Lower leg skin (tissue), 4 donors: ENCODE measurements at places on chromosomes 7 and 10.

DNA sequence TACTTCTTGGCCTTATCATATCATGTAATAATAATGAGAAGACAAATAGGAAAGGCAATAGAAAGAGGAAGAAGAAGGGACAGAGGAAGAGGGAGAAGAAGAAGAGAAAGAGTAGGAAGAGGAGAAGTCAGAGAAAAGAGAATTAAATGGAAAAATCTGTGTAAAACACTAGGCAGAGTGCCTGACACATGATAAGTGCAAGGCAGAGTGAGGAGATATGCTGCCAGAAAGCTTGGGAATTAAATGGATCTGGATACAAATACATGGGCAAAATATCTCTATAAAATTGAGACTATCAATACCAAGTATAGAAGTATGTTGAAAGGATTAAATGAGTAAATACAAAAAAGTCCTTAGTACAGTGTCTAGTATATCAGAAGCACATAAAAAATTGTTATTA is 124.8 kb downstream of the CACNA2D1 start:
- DNase-seq, result no peak

- peak; percentile 32 for DNase-seq
Observed at GRCh38 chr10:78337016-78337415, 303.4 kb downstream of the RPS24 start.

DNA sequence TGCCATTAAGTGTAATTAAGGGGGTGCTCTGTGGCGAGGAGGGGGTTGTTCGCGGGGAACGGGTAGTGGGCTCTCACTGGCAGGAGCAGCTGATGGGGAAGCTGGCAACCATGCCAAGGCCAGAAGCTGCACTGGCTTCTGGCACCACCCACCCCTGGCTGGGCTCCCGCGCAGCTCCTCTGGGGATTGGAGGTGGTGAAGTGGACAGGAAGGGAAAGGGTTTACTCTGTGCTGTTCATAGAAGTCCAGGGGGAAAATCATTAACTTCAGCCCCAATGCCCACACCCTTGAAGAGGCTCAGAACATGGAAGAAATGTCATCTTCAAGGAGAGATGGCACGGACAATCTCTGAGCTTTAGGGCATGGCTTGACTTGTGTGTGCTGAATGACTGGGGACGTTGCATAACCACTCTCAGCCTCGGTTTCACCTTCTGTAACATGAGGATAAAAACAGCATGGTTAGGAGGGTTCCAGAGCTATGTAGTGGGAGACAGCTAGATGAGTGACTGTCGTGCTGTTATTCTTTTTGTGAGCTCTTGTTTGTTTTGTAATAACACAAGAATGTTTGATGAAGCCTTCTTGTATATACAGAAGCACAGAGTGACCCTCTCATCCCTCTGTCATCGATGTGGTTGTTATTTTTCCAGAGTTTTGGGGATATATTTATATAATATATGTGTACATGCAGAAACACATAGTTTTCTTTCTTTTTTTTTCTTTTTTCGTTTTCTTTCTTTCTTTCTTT is 29.9 kb downstream of the KAZALD1 start:
- DNase-seq, result no peak

GRCh38 chr10:117457071-117457810 is 82.0 kb upstream of the PDZD8 start:
- DNase-seq, result no peak

GRCh38 chr10:103763374-103764202 is 91.8 kb downstream of the SH3PXD2A start:
- DNase-seq, result no peak

DNA sequence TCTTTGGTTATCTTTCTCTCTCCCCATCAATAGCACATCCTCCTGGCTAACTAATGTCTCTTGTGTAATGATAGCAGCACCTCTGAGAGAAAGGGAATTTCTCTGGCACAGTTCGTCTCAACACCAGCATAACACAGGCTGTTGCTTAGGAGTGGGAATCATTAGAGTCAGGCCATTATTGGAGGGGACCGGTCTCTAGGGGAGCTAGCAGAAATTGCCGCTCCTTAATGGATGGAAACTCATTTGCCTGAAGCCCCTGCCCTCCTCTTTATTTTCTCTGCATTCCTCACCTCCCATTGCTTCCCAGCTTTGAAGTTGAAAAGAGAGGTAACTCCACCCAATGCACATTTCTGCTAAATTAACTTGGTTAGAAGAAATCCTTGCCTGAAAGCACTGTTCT is 11.9 kb downstream of the LRRC4 start:
- no peak for DNase-seq

DNA sequence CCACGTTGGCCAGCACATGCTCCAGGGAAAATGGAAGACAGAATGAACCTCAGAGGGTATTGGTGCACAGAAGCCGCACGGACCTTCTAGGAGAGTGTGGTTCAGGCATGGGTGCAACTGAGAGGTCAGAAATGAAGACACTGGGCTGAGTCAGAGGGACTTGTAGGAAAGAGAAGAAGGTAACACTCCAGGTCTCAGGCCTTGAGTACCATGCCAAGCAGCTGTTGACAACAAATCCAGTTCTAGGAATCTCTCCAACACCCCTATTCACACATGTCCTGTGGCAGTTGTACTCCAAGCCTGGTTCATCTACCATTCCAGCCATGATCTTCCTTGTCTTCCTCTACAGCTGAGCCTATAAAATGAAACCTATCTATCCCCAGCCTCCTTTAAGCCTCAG is 251.6 kb downstream of the USP6NL start:
- no peak for DNase-seq

DNA sequence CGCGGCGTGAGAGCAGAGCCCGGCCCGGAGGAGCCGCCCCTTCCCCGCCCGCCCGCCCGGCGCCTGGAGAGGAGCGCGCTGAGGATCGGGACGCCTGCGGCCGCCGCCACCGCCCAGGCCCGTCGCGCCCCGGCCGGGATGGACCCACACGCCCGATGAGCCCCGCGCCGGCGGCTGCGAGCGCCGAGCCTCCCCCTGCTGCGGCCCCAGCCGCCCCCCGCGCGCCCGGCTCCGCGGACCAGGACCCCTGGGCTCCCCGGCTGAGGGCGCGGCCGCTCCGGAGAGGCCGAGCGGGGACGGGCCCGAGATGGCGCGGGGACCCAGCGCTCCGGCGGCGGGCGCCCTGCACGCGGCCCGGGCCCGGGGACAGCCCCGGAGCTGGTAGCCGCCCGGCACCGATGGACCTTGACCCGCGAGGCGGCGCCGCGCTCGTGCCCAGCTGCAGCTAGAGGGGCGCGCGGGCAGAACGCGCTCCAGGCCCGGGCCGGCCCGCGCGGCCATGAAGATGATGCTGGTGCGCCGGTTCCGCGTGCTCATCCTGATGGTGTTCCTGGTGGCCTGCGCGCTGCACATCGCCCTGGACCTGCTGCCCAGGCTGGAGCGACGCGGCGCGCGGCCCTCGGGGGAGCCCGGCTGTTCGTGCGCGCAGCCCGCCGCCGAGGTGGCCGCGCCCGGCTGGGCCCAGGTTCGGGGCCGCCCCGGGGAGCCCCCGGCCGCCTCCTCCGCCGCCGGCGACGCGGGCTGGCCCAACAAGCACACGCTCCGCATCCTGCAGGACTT is 520 bp downstream of the FAM20C start:
- no peak for DNase-seq

- DNase-seq, result no peak
Observed at GRCh38 chr10:70827086-70827757, 11.5 kb downstream of the SGPL1 start.

DNA sequence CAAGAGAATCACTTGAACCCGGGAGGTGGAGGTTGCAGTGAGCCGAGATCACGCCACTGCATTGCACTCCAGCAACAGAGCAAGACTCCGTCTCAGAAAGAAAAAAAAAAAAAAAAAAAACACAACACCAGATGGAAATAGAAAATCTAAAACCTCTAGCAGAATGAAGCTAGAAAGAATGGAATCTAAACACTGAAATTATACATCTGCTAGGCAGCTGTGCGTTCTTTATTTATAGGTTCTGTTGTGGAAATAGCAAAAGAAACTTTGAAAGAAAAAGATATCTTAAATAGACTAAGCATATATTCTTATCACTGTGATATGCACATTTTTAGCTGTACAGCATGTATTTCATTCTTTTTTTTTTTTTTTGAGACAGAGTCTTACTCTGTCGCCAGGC is 17.1 kb downstream of the BMPR1A start:
- DNase-seq, result no peak

DNA sequence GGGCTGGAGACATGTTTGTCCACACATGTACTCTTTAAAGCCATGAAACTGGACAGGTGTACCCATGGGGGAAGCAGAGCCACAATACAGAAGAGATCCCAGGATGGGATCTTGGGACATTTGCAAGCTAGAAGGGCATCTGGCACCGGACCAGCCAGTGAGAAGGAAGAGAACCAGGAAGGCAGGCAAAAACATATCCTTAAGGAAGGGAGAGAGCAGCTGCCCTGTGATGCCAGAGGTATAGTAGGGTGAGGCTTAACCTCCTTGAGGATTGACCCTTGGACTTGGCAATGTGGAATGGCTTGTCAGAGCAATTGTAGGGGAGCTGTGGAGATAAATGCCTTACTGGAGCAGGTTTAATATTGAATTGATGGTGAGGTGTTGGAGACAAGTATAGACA is 17.9 kb upstream of the SUV39H2 start:
- no peak for DNase-seq

- no peak for DNase-seq
Observed at GRCh38 chr10:68239596-68240150, 7.8 kb upstream of the ATOH7 start.

- peak; percentile 56 for DNase-seq
Observed at GRCh38 chr10:92242910-92243671, 47.8 kb downstream of the CPEB3 start.

DNA sequence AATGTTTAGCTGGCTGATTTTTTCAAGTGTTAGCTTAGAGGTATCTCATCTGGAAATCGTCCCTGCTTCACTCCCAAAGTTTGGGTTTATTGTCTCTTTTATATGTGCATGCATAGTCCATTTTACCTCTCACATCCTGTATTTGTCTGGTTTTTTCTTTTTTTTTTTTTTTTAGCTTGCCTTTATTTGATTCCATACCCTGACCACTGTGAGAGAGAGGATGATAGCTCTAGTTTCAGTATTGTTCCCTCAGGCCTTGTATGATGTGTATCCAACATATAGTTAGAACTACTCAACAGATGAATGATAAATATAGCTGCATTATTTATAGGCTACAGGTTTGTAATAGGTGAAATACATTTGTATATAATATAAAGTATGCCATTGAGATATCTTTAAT is 29.9 kb downstream of the PCGF5 start:
- no peak for DNase-seq

DNA sequence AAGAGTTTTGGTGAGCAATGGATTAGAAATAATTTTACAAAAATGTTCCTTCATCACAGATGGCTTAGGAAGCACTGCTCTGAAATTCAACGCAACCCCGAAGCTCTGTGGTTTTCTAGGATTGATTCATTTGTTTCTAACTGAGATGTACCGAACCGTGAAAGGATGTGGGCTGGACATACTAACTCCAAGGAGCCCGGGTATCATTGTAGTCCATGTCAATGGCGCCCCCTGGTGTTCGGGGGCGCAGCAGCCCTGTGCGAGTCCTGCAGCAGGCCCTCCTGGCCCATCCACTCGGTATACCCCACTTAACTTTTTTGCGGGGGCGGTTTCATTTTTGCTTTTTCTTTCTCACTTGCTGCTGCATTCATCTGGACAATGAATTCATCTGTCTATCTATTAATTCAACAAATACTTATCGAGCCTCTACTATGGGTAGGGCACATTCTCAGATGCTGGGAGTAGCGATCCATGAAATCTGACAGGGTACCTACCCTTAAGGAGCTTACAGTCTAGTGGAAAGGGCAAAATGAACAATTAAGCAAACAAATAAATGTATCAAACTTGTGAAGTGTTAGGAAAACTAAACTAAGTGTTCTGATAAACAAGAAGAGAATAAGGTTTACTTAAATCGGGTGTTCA is 25.2 kb upstream of the ITPRID1 start:
- no peak for DNase-seq

DNA sequence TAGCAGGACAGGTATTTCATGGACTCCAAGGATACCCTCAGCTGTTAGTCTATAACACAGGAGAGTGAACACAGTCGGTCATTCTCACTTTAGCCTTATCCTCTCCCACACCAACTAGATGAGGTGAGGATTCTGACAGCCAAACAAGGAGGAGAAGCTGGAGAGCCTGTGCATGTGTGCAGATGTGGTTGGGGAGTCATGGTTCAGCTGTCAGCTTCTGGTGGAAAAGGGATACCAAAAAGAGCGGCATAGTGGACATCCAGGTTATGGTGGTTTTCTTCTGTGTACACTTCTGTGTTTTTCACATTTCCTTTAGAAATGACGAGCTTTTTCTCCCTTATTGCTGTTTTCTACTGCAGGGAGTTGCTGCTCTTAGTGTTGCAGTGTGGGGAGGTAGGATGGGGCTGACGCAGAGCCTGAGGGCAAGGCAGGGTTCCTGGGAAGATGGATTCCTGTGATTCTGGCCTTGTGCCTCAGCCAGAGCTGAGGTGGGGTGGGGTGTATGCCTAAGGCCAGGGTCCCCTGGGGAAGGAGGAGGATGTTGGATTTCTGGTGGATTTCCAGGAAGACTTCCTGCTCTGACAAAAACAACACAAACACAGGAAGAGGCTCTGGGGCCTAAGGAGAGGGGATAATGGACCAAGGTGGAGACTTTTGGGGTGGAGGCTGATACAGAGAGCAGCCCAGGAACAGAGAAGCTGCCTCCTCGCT is 26.6 kb downstream of the PLAU start:
- no peak for DNase-seq

- DNase-seq, result no peak
Observed at GRCh38 chr7:47483604-47484273, 98.2 kb downstream of the TNS3 start.

GRCh38 chr7:47378728-47379395 is 203.0 kb downstream of the TNS3 start:
- no peak for DNase-seq

- no peak for DNase-seq
Observed at GRCh38 chr10:91002656-91003055, 81.8 kb upstream of the ANKRD1 start.

DNA sequence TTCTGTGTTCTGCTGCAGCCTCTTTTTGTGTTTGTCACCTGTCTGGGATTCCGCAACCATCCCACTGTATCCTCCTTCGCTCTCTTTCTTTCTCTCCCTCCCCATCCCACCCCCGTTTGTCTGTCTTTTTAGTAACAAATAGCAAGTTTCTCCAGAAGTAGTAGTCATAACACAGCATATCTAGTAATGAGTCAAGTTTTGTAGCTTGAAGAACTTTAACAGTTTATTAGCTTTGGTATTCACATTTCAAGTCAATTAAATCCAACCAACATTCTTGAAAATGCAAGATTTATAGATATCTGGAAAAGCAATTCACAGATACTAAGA is 154.1 kb upstream of the MTPN start:
- no peak for DNase-seq

- no peak for DNase-seq
Observed at GRCh38 chr10:102951316-102951715, 33.2 kb downstream of the CNNM2 start.

GRCh38 chr10:9158675-9159074 is 1104.2 kb downstream of the GATA3 start:
- DNase-seq, result no peak

- DNase-seq, result no peak
Observed at GRCh38 chr10:30412901-30413300, 21.1 kb upstream of the MAP3K8 start.

- DNase-seq, result no peak
Observed at GRCh38 chr7:3094701-3095445, 51.2 kb upstream of the CARD11 start.

GRCh38 chr7:3404501-3404900 is 103.4 kb downstream of the SDK1 start:
- DNase-seq, result peak; percentile 18

- no peak for DNase-seq
Observed at GRCh38 chr7:113730309-113730955, 188.4 kb downstream of the PPP1R3A start.

GRCh38 chr7:129889133-129889844 is 63.5 kb downstream of the UBE2H start:
- no peak for DNase-seq
